ENCODE measurements at places on chromosomes 2 and 18.

DNA sequence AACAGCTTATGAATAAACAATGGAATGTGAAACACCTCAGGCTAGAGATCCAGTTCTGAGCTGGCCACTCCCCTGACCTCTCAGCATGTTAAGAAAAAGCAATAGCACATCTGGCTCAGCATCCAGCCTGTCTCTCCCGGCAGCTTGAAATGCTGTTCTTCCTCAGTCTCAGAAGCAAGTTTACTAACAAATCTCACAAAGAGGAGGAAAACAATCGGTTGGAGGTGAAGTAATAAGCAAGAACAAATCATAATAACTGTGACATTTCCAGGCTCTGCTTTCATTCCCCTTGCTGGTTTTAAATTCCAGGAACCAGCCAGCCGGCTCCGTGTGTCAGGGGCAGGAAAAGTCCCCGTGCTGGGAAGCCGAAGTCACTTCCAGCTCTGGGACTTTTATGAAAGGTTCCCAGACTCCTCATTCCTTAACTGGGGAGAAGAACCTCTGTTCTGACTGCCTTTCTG, 133.9 kb upstream of the ARL4C start:
- no peak for DNase-seq

DNA sequence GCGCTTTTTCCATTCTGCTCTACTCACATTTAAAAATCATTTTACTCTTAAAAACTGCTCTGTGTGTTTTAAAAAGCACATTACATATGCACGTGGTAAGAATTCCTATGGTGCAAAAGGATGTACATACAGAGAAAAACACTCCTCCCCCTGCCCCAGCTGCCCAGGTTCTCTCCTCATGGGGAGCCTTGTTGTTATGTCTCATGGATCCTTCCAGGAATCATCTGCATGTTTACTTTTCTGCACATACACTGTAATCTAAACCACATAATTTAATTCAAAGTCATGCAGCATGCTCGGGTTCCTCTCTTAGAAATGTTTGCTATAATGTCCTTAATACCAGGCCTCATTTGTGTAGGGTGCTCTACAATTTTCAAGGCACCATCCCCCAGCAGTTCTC, 243.3 kb downstream of the LOXHD1 start:
- DNase-seq: no peak

GRCh38 chr2:142165790-142166189, 35.0 kb upstream of the LRP1B start:
- peak; percentile 30 for DNase-seq

DNA sequence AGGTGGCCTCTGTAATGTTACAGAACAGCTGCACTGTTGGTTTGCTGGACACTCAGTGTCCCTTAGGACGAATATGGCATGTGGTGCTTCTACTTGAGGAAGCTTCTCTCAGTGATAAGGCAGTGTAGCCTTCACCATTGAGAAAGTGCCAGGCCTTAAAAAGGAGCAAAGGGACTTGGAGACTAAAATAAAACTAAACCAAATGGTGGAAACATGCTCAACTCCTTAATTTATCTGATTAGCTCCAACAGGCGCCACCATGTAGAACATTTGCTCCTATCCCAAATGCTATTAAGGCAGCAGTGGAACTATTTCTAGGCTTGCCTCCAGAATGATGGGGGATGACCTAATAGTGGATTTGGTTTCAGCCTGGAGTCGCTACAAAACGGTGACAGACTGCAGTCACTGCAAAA, 77.5 kb upstream of the MYL1 start:
- DNase-seq: no peak

- no peak for DNase-seq
Measured at GRCh38 chr2:232420463-232421188, 14.0 kb downstream of the ALPG start.

DNA sequence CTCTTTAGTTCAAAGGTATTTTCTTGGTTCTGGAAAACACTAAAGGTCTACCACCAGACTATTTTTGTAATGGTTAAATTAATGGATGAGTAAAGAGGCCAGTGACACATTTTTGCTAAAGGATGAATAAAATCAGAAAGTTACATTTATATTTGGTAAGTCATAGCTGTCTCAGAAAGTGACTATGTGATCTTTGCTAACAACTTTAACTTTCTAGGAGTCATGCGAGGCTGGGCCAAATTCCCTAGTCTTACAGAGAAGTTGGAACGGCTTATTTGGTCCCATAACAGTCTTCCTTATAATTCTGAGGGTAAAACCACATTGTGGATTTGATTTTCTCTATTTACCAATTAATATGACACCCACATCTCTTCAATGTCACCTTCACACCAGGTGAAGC, 198.1 kb downstream of the PDE1A start:
- no peak for DNase-seq

DNA sequence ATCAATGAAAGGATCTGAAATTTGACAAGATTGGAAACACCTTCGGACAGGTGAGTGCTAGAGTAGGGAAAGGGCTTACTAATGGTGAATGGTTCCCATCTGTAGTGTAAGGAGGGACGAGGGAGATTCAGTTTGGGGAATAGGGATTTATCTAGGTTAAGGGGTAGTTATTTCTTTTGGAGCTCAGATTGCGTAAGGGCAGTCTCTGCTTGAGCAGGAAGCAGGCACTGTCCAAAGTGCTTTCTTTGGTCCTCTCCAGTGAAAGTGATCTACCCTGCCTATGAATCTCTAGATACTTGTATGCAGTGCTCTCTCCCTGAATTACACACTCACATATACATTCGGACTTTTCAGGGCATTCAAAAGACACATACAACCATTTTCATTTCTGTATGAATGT, 272.9 kb upstream of the FIGN start:
- no peak for DNase-seq

DNA sequence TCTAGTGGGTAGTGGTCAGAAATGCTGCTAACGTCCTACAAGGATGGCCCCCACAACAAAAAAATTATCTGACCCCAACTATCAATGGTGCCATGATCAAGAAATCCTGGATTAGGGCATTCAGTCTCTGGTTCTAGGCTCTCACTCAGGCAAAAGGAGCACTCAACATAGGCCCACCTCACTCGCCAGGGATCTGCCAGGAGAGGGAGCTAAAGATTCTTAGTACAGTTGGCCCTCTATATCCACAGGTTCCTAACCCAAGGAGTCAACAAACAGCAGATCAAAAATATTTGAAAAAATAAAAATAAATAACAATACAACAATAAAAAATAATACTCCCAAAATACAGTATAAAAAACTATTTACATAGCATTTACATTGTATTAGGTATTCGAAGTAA, 10.0 kb downstream of the SLC4A5 start:
- DNase-seq: peak; percentile 11

Data from Daoy (cell line).